Stimulated activated CD8-positive, alpha-beta memory T cell treated with anti-CD3 and anti-CD28 coated beads, Interleukin-15, amount 100 ng/mL, for 24 hours (primary cell): ENCODE measurements at places on chromosomes 4 and X.

GRCh38 chrX:107894038-107894437 is 68.4 kb downstream of the MID2 start:
- DNase-seq, result no peak

DNA sequence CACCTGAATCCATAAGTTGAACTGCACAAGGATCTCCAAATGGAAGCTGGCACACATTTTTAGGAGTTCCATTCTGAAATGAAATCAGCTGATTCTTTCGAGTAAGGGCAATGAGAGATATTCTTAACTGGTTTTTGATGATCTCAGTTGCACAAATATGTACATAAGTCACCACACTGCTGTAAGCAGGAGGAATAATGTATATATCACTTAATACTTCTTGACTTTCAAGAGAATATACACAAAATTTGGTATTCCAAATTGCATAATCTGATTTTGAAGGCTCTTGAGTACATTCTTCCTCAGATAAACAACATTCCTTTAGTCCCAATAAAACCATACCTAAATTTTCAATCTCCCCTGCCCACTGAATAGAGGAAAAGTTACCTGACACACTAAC is 8.2 kb downstream of the FANCB start:
- no peak for DNase-seq

- DNase-seq, result peak; percentile 18
Observed at GRCh38 chr4:139099366-139099982, 77.5 kb downstream of the ELF2 start.

DNA sequence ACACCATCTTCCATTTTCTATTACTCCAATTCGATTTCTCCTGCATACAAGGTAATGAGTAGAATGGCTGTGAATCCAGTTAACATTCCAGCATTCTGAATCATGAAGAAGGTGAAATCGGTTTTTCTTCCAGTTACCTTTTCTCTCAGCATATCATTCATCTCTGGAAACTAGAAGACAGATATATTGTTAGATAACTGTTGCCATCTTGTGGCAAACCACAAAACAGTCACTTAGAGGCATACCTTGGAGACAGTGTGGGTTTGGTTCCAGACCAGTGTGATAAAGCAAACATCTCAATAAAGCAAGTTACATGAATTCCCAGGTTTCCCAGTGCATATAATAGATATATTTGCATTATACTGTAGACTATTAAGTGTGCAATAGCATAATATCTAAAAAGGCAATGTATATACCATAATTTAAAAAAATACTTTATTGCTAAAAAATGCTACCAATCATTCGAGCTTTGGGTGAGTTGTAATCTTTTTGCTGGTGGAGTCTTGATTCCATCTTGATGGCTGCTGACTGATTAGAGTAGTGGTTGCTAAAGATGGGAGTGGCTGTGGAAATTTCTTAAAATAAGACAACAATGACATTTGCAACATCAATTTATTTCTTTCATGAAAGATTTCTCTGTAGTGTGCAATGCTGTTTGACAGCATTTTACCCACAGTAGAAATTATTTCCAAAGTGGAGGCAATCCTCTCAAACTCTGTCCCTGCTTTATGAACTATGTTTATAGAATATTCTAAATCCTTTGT is 82.1 kb downstream of the SLC39A8 start:
- DNase-seq, result no peak

DNA sequence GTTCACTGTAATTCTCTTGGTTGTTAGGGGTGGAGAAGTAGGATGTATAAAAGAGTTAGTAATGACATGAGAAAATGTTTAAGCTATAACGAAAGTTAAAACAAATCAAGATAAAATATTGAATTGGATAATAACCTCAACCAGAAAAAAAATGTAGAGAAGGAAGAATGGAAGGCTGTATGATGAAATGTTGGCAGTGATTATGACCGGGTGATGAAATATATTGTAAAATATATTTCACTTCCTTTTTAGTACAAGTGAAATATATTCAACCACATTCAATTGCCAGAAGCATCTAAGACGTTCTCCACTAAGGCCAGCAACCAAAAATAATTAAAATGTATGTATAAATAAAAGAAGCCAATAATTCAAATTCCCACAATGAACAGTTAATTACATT is 309.3 kb upstream of the FGF13 start:
- DNase-seq, result no peak

DNA sequence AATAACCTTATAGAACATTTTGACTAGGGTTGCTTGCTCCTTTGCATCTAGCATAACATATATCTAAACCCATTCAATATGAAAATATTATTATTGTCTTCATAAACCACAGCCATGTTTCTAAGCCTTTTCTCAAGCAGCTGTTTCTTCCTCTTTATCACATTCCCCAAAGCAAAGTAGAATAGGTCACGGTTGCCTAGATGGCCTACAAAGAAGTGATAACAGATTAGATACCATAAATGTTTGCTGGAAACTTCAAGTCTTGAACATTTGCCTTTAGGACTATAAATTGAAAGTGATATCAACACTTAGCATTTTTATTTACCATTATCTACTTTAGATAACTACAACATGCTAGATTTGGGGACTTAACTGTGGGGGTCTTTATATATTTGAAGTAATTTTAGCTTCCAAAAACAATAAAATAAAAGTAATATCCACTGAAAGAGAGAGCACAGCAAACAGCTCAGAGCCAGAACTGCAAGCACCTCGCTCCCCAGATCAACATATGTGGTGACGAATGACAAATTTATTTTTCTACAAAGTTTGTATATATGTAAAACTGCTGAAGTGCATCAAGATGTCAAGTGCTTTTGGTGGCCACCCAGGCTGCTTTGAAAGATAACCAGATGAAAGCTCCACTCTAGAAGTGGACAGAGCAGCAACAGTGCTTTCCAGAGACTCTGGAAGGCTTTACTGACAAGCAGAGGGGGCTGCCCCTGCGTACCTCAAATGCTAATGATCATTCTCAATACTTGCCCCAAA is 8.0 kb downstream of the HHIP start:
- DNase-seq, result no peak

- DNase-seq, result no peak
Observed at GRCh38 chrX:114334473-114334982, 249.4 kb upstream of the HTR2C start.

- no peak for DNase-seq
Observed at GRCh38 chr4:124060261-124060918, 652.1 kb downstream of the ANKRD50 start.

GRCh38 chr4:161799710-161800109 is 364.1 kb downstream of the FSTL5 start:
- DNase-seq, result no peak

DNA sequence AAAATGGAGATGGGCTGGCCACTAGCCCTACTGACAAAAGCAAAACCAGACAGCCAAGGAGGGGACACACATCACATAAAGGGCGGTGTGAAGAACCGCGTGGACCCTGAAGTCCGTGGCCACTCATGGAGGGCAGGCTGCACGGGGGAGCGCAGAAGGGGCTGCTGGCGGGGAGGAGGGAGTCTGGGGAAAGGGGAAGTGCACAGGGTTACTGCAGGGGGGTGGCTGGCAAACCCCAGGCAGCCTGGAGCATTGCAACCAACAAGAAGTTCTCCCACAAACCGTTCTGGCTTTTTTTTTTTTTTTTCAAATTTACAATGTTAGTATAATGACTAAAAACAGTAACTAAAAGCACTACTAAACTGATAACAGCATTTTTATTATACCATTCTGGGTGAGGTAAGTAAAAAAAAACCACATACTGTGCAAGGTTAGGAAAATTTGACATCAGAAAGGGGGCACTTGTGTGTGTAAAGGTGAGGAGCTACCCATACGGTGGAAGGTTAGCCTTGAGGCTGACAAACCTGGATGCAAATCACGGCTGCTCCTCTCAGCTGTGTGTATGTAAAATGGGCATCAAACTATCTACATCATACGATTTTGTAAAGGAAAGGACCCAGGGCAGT is 87.1 kb downstream of the TSPAN5 start:
- DNase-seq, result no peak

DNA sequence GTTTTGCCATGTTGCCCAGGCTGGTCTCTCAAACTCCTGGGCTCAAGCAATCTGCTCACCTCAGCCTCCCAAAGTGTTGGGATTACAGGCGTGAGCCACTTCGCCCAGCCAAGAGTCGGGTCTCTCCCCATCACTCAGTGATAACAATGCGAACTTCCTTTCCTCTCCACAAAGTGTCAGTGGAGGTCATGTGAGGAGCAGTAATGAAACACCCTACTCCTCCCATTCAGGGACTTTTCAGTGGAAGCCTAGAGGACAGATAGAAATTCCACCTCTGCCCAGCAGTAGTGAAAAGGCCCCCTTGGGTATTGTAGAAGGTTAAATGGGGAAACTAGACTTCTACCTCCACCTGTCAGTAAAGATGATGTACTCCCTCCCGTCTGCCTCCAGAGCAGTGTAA is 141.9 kb upstream of the STK26 start:
- no peak for DNase-seq

- DNase-seq, result no peak
Observed at GRCh38 chrX:139204571-139204897, 326.0 kb upstream of the F9 start.

- no peak for DNase-seq
Observed at GRCh38 chr4:72468904-72469502, 100.0 kb downstream of the ADAMTS3 start.

- DNase-seq, result peak; percentile 1
Observed at GRCh38 chr4:151276787-151277562, at the start of gene PRSS48. Gene PRSS48 (plus strand): TSS chr4:151277161. CDS start chr4:151277173, 12 bp downstream.

GRCh38 chrX:130443875-130444274 is 42.1 kb downstream of the RBMX2 start:
- DNase-seq, result no peak
